ENCODE measurements at places on chromosomes 4 and X.

GRCh38 chrX:140180585-140180984 lies 215.3 kb upstream of the CXorf66 start:
- no peak overlapping the region for H3K27ac ChIP-seq
- no peaks in the 10 kb centered on the region for H3K4me1 ChIP-seq
- no peaks in the 10 kb centered on the region for H3K36me3 ChIP-seq
- no peak overlapping the region for H3K4me3 ChIP-seq

GRCh38 chr4:174631901-174632758 lies 109.8 kb upstream of the HPGD start:
- H3K27me3 ChIP-seq = no peaks in the 10 kb centered on the region
- H3K4me1 ChIP-seq = peaks cover 3% of the 10 kb centered on the region
- H3K4me3 ChIP-seq = no peak overlapping the region
- DNase-seq = peak; percentile 72

- DNase-seq = no peak
- no peaks in the 10 kb centered on the region for H3K4me1 ChIP-seq
- no peak overlapping the region for H3K4me3 ChIP-seq
- no peaks in the 10 kb centered on the region for H3K36me3 ChIP-seq
These were observed 35.5 kb upstream of the UGT2B4 start for GRCh38 chr4:69531251-69531650.

DNA sequence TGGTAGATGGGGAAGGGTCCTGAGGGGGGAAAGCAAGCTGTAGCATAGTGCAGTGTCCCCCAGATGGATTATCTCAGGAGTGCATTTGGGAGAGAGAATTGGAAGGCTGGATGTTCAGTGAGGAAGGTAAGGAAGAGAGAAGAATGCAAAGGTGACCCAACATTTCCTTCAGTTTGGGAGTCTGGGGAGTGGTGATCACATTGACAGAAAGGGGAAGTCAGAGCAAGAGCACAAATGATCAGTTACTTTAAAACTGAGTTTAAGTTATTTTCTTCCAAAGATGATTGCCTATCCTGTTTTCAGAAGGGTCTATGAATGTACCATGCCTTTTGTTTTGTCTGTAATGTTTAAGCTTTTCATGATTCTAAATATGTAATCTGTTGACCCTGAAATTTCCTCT lies 47.6 kb downstream of the ARHGAP10 start:
- DNase-seq = no peak
- no peaks in the 10 kb centered on the region for H3K27me3 ChIP-seq
- H3K4me3 ChIP-seq = peak overlapping the region; percentile 5
- H3K27ac ChIP-seq = no peak overlapping the region

DNA sequence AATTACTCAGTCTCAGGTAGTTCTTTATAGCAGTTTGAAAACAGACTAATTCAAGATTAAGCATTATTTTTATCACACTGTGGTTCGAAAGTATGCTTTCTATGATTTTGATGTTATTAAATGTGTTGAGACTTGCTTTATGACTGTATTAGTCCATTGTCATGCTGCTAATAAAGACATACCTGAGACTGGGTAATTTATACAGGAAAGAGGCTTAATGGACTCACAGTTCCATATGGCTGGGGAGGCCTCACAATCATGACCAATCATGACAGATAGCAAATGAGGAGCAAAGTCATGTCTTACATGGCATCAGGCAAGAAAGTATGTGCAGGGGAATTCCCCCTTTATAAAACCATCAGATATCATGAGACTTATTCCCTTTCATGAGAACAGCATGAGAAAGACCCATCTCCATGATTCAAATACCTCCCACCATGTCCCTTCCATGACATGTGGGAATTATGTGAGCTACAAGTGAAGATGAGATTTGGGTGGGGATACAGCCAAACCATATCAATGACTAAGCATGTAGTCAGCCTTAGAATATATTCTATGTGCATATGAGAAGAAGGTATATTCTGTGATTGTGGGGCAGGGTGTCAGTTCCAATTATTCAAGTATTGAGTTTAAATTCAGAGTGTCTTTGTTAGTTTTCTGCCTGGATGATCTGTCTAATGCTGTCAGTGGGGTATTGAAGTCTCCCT lies 44.6 kb upstream of the UGT2A1 start:
- H3K36me3 ChIP-seq = no peaks in the 10 kb centered on the region
- H3K4me3 ChIP-seq = no peak overlapping the region
- no peaks in the 10 kb centered on the region for H3K27me3 ChIP-seq

DNA sequence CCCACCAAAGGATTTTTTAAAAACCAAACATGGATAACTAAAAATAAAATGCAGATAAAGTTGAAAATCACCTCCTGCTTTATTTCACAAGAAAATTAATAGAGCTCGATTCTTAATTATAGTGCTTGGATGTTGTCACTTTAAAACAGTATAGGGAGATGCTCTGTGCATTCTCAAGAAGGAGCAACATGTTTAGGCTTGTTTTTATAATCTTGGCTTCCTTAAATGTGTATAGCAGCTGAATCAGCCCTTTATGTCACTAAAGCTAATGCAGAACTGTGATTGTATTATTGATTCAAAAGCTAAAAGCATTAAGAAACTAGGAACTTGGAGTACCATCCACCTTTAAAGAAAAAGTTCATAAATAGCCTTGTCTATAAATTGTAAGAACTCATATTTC lies 12.9 kb downstream of the UTP3 start:
- no peak overlapping the region for H3K4me3 ChIP-seq
- H3K27me3 ChIP-seq = no peaks in the 10 kb centered on the region
- H3K27ac ChIP-seq = no peak overlapping the region
- peaks cover 11% of the 10 kb centered on the region for H3K4me1 ChIP-seq
- DNase-seq = no peak

DNA sequence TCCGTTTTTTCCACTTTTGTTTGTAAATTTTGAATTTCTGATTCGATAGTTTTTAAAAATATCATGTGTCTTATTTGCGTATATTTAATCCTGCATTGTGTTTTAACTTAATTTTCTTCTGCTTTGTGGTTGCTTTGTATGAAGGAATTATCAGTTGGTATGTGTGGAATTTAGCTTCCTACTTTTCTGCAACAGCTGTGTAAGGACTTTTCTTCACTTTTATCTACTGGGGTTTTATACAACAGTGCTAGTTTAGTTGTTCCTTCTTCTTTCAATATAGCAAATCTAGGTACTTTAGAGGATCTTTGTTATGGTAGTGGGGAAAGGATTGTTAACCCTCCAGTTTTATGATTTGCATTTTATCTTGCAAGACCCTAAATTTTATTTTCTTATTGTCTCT lies 410.3 kb downstream of the CCSER1 start:
- no peak overlapping the region for H3K27ac ChIP-seq
- peaks cover 3% of the 10 kb centered on the region for H3K4me1 ChIP-seq
- H3K27me3 ChIP-seq = no peaks in the 10 kb centered on the region
- H3K36me3 ChIP-seq = no peaks in the 10 kb centered on the region

GRCh38 chrX:41688156-41688555 lies 617 bp upstream of the GPR34 start:
- no peak for DNase-seq
- H3K4me1 ChIP-seq = peaks cover 33% of the 10 kb centered on the region
- H3K27me3 ChIP-seq = no peaks in the 10 kb centered on the region
- H3K27ac ChIP-seq = no peak overlapping the region
- no peak overlapping the region for H3K4me3 ChIP-seq

- no peaks in the 10 kb centered on the region for H3K4me1 ChIP-seq
- no peaks in the 10 kb centered on the region for H3K27me3 ChIP-seq
- no peak for DNase-seq
- no peak overlapping the region for H3K4me3 ChIP-seq
- no peak overlapping the region for H3K27ac ChIP-seq
- H3K36me3 ChIP-seq = no peaks in the 10 kb centered on the region
These were observed 903.6 kb downstream of the RPA4 start for GRCh38 chrX:97787311-97787710.

GRCh38 chr4:53785996-53786395 lies 194.7 kb upstream of the LNX1 start:
- H3K4me3 ChIP-seq = no peak overlapping the region
- no peaks in the 10 kb centered on the region for H3K27me3 ChIP-seq
- DNase-seq = no peak
- no peaks in the 10 kb centered on the region for H3K4me1 ChIP-seq

DNA sequence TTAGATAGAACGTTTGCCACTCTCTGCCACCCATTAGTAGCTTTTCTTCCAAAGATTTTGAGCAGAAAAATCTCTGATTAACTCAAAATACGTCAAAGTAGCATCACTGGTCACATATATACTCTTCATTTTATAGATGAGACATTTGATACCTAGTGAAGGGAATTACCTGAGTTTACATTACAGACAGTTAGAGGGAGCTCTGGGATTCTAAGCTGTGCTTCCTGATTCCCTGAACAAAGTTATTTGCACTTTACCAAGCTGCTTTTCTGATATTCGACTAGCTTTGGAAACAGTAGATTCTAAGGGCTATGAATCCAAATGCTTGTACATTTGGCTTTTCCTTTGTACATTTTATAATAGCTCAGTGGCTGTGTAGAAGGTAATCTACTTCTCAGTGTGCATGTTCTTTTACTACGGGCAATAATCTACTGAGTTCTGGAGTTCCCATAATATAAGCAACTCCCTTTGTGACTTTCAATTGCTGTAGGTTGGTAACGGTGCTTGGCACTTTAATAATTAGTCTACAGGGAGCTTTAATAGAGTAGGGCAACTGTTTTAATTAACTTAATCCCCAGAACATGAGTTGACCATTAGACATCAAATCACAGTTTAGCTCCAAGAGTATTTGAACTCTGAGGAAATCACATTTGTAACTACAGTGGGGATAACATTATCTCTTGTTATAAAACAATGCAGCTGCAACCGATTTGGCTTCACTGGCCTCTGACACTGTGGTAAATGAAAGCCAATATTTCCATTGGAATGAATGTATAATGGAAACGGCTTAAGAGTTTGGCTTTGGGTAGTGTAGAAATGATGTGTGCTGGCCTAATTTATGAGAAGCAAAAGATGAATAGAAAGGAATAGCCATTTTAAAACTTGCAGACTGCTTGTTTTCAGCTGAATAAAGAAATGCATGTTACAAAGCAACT lies 1602.4 kb downstream of the STIM2 start:
- no peaks in the 10 kb centered on the region for H3K27me3 ChIP-seq
- no peaks in the 10 kb centered on the region for H3K4me1 ChIP-seq
- no peaks in the 10 kb centered on the region for H3K36me3 ChIP-seq
- H3K27ac ChIP-seq = no peak overlapping the region
- H3K4me3 ChIP-seq = no peak overlapping the region
- DNase-seq = no peak

DNA sequence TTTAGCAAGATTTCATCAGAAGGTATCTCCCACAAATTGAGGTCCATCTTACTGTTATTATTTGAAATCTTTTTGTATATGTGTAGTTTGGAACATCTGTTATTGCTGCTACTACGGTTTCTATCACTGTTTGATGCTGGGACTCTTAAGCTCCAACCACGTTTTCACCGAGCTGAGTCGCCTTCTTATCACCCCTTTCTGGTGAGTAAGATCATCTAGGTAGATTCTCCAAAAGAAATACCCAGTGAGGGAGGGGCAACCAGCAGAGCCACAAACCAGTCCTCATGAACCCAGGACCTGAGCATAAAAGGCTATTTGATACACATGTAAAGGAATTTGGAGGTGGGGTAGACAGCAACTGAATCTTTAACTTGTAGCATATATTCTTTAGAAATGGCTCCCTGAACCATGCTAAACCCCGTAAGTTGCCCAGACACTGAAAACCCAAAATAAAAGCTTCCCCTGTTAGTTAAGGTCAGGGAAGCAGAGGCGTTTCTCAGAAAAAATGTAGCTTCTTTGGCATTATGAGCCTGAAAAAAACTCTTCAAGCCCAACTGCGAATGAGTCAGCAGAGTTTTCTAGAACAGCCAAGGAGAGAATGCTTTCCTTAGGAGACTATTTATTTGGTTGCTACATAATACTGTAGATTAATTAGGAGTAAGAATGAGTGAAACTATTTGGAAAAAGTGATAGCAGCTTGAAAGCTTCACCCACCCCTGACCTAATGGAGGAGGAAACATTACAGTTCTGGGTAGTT lies 53.8 kb upstream of the ATXN3L start:
- peak; percentile 68 for DNase-seq
- no peak overlapping the region for H3K27ac ChIP-seq
- H3K27me3 ChIP-seq = peaks cover 6% of the 10 kb centered on the region
- no peak overlapping the region for H3K4me3 ChIP-seq

Measured in common myeloid progenitor, CD34-positive (primary cell).